ENCODE measurements at places on chromosomes 2 and 18. TPM values are rescaled to one million over a fixed set of nuclear protein-coding genes. Genes with fewer than 3 reads are reported as not detected.
A peak's percentile ranks its signal among the peaks of the same experiment; 100 is the strongest.

- no peak for DNase-seq
Observed at GRCh38 chr2:141957321-141957720, 173.5 kb downstream of the LRP1B start.

DNA sequence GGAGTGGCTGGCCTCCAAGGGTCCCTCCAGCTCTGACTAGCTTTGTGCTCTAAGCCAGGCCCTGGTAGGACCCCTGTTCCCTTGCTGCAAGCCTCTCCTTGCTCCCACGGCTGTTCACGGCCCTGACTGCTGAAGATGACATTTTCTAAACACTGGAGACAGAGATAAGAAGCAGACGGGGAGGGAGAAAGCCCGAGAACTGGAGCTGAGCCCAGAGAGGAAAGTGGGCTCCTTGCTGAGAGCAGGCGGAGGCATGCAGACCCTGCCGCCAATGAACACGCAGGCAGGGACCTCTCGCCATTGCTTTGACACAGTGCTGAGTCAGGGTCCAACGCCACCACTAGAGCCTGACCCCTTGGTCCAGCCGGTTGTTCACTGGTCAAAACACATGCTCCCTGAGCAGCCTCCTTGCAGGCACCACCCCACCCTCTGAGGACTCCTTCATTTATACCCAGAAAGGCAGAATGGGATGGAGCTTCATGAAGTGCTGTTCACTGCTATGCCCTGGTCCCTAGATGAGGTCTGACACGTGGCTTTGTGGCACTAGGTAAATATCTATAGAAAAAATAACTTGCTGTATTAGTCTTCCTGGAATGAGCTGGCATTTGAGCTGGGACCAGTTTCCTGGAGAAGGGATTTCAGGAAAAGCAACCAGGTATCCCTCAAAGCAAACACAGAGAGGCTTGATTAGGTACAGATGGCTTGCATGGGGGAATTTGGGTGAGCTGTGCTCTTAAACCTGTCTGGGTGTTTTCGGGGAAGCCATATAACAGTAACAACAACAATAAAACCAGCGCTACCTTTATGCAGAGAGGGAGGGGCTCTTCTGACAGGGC is 65.7 kb downstream of the MCFD2 start:
- DNase-seq, result no peak

- no peak for DNase-seq
Observed at GRCh38 chr2:21916934-21917522, 793.3 kb downstream of the TDRD15 start.

DNA sequence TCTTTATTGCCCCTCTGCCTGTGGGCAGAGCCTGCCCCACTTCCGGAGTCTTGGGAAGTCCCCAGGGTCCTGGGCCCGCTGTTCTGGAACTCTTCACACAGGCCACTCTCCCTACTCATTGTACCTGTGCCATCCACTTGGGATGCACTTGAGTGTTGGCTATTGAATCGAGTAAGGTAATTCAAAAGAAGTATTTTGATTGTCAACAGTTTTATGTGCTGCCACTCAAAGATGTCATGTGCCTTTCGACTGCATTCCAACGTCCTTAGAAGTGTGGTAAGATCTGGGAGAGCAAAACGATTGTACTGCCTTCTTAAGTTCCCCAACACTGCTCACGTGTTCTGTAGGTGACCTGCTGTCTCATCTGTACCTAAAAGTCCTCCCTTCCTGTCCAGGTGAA is 77.0 kb upstream of the SMIM21 start:
- no peak for DNase-seq

DNA sequence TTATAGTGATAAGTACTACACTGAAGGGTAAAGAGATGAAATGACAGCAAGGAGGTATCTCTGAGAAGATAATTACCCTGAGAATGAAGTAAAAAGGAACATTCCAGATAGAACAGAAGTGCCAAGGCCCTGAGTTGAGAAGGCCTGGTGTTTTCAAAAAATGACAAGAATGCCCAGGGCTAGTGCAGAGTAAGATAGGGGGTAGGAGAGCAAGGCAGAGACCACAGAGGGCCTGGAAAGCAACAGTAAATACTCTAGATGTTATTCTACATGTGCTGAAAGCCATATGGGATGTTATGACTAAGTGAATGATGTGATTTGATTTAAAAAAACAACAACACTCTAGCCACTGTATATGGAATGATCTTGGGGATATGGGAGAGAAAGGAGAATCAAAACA is 52.3 kb downstream of the BAZ2B start:
- DNase-seq, result no peak

- DNase-seq, result no peak
Observed at GRCh38 chr2:69366-70344, 23.4 kb upstream of the FAM110C start.

- peak; percentile 10 for DNase-seq
Observed at GRCh38 chr2:9206991-9207640, 504 bp downstream of the ASAP2 start.

DNA sequence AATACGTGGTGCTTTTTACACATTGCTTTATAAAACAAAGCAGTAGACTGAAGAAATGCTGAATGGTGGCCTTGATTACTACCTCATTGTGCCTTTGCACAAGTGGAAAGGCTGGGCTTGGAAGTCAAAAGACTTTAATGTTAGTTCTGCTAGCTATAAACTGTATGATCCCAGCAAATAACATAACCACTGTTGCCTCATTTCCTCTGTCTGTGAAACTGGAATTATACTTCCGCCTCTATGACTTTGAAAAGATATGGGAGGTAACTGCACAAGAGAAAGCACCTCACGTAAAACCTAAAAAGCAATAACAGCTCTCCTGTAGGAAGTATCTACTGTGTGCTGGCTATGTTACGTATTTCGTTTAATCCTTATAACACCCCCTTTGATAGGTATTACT is 43.4 kb upstream of the DSC1 start:
- DNase-seq, result no peak

SLC5A7 gene
- total RNA-seq, result not detected

GRCh38 chr2:197251576-197251975 is 59.0 kb downstream of the ANKRD44 start:
- no peak for DNase-seq

GRCh38 chr2:234712421-234712935 is 215.6 kb upstream of the ARL4C start:
- DNase-seq, result no peak

- DNase-seq, result no peak
Observed at GRCh38 chr2:186891185-186891621, 42.2 kb upstream of the ZSWIM2 start.

- no peak for DNase-seq
Observed at GRCh38 chr18:41593171-41593675, 361.8 kb upstream of the PIK3C3 start.

GRCh38 chr2:190636361-190636760 is 12.5 kb upstream of the NAB1 start:
- no peak for DNase-seq

GRCh38 chr2:29290293-29291047 is 175.3 kb downstream of the CLIP4 start:
- DNase-seq, result no peak

DNA sequence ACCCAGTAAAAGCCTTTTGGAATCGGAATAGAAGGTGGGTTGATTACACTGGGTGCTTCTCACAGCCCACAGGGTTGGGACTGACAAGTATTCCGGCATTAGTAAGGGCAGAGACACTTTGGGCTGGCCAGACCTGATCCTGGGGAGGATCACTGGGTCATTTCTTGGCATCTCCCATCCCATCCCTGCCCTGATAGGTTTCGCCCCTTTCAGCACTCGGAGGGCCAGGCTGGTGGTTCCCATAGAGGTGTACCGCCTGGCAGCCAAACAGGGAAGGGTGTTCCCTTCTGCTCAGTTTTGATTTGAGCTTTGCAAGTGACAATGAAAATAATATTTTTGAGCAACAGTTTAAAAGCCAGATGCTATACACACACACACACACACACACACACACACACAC is 37.3 kb downstream of the CYP1B1 start:
- DNase-seq, result no peak

DNA sequence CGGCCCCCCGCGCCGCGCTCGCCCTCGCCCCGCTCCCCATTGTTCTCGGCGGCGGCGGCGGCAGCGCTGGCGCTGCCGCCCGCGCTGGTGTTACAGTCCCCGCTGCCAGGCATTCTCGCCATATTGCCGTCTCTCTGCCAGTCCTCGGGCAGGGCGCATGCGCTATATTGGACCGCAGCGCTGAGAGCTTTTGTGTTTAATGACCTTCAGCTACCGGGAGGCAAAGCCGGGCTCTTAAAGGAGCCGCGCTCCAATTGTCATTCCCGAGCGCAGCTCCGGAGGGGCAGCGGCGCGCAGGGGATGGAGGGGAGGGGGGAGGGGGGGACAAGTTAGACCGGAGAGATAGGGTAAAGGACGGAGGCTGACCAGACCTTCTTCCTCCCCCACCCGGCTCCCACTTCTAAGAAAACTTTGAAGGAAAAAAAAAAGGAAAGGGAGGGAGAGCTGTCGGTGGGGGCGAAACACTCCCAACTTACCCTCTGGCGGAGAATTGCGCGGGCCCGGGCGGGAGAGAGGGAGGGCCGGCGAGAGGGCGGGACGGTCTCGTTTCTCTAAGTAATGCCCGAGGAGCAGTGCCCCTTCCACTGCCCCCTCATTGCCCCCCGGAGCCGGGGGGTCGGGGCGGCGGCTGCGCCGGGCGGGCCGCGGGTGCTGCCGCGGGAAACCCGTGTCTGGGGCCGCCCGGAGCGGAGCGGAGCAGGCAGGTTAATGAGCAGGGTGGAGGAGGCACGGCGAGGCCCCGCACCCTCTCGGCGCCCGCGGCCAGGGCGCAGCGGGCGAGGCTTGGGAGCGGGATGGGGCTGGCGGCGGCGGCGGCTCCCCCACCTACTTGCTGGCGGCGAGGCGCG is at the start of gene KCTD1:
KCTD1 (minus strand) TSS at position 139 of the 848 bp plus-strand sequence; CDS start at position 122, 17 bp downstream.
- peak; percentile 65 for DNase-seq

GRCh38 chr2:37864217-37864616 is 60.9 kb upstream of the RMDN2 start:
- DNase-seq, result no peak

- no peak for DNase-seq
Observed at GRCh38 chr2:174343623-174344455, 9.1 kb downstream of the SP9 start.

- DNase-seq, result no peak
Observed at GRCh38 chr2:887639-888038, 63.0 kb upstream of the SNTG2 start.

DNA sequence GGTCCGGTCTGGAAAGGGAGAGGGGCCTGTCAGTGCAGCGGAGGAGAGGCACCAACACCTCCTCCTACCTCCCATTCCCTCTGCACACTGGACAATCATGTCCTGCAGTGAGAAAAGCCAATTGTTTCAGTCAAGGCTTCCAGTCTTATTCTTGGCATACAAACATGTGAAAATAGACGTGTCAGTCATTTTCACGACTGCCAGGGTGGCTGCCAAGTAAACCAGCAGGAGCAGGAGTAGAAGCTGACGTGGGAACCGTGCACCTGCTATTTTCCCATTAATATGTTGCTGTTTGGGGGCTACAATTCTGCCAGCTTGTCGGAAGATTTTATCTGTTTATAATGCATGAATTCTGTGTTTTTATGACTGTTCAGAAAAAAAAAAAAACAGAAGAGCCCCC is 202.3 kb downstream of the SPP2 start:
- DNase-seq, result no peak

NAT8 gene
- not detected for total RNA-seq

IMPA2 gene
- 36.5 TPM for total RNA-seq

- DNase-seq, result no peak
Observed at GRCh38 chr18:48835119-48835518, 115.6 kb downstream of the SMAD7 start.

DNA sequence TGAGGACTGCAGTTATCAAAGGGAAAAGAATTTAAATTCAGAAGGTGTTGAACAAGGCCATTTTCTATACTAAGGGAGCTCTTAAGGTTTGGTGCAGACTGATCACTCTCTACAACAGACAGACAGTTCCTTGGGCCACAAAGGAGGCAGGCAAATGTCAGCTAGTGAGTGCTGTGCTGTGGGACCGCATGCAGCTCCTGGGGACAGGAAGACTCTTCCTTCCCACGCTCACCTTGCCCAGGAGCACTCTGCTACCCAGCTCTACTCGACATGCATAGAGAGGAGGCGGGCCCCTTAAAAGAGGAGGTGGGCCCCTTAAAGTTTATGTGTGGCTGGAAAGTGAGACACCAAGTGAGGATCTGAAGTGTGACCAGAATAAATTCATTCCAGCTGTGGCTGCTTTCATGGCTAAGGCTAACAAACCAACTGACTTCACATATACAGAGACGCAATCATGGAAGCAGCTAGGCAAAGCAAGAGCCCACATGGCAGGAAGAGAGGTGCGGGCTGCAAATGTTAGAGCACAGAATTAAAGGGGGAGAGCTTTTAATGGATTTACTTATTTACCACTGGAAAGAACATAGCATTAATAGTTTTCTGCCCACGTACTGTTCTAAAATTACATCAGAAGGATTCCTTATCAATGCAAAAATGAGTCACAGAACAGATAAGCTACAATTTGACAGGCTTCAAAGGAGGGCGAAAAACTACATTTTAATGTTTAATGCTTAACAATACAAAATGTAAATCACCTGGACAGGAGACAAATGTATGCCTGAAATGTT is 101.4 kb upstream of the RNU4ATAC start:
- no peak for DNase-seq

DNA sequence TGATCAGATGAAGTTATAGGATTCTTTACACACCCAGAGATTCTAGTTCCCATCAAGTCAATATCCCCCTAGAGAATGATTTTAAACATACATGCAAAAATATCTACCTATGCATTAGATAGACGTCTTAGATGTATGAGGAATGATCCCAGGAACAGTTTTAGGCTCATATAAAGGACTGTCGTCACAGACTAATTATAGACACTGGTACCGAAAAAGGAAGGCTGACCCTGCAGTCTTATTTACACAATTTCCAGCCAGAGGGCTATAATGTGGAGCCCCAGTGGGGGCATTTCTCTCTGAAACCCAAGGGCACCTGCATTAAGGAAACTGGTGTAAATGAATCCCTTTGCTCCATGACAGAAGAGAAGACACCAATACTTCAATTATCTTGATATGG is 170.4 kb downstream of the ZNF521 start:
- DNase-seq, result no peak

GRCh38 chr2:68706637-68707036 is 28.0 kb upstream of the ARHGAP25 start:
- no peak for DNase-seq

- DNase-seq, result no peak
Observed at GRCh38 chr2:1652034-1652790, 92.1 kb downstream of the PXDN start.

ACADL gene
- total RNA-seq, result not detected

CDCA7 gene
- 82.5 TPM for total RNA-seq

DNA sequence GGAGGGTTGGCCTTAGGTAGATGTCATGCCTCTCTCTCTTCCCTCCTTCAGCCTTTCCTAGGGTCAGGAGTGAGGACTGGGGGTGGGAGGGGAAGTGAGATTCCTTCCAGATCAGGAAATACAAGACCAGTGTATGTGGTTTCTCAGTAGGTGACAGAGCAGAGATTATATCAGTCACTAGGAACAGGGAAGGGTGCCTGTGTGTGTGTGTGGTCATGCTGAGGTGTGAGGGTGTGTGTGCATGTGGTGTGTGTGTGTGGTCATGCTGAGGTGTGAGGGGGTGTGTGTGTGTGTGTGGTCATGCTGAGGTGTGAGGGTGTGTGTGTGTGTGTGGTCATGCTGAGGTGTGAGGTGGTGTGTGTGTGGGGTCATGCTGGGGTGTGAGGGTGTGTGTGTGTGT is 259.8 kb downstream of the LOXHD1 start:
- DNase-seq, result no peak

- no peak for DNase-seq
Observed at GRCh38 chr2:85890522-85891176, 1.9 kb upstream of the ST3GAL5 start.

All from activated naive CD4-positive, alpha-beta T cell treated with anti-CD3 and anti-CD28 coated beads, Interleukin-2, amount 50 U/mL, for 72 hours (primary cell).